Neural progenitor cell (in vitro differentiated cells): ENCODE measurements at places on chromosomes 5 and 9.
A peak's percentile ranks its signal among the peaks of the same experiment; 100 is the strongest.

DNA sequence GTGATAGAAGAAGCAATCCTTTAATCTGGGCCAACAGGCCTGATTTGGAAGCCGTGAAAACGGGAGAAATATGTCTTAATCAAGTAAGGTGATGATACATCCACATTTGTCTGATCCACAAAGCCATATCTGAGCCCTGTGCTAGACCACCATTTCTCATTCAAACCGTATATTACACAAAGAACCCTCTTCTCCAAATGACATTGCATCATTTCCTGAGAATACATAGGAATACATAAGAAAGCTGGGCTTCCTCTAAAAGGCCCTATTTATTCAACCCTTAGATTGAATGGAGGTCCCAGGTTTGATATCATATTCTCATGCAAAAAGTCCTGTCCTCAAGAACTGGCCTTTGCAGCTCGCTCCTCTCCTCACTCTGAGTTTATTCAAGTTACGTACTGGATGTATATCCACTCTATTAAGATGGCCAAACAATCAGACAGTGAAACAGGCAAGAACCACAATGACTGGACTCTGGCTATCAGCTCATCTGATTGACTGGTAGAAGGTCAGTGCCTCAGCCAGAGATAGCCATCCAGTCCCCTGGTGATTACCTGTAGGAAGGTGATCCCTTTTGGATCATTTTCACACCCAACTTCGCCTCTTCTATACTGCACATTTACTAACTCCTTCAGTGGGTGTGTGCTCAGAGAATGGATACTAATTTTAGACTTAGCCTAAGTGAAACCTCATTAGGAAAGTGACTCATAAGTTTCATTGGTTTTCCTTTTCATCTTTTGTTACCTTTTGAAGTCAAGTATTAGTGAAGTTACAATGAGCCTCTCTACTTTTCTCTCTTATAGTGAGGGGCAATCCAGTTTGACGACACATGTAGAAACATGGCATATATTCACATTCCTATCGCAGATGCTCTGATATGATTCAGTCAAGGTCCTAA is 167.6 kb upstream of the WWC1 start:
- DNase-seq: no peak

DNA sequence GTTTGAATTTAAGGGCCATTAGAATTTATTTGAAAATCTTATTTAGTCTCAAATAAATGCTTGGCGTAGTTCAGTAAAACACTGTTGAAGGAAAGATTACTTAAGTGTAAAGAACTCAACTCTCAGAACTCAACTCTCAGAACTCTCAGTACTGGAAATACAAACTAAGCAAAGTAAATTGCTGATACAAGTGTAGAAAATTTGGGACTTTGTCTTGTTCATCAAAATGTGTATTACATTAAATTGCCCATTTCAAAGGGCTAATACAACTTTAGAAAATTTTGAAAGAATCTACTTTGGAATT is 99.4 kb downstream of the CSNK1G3 start:
- DNase-seq: no peak

GRCh38 chr5:154442801-154443200 is 3.0 kb upstream of the SAP30L start:
- DNase-seq: no peak

- no peak for DNase-seq
Observed at GRCh38 chr9:94979904-94980507, 253.5 kb downstream of the AOPEP start.

DNA sequence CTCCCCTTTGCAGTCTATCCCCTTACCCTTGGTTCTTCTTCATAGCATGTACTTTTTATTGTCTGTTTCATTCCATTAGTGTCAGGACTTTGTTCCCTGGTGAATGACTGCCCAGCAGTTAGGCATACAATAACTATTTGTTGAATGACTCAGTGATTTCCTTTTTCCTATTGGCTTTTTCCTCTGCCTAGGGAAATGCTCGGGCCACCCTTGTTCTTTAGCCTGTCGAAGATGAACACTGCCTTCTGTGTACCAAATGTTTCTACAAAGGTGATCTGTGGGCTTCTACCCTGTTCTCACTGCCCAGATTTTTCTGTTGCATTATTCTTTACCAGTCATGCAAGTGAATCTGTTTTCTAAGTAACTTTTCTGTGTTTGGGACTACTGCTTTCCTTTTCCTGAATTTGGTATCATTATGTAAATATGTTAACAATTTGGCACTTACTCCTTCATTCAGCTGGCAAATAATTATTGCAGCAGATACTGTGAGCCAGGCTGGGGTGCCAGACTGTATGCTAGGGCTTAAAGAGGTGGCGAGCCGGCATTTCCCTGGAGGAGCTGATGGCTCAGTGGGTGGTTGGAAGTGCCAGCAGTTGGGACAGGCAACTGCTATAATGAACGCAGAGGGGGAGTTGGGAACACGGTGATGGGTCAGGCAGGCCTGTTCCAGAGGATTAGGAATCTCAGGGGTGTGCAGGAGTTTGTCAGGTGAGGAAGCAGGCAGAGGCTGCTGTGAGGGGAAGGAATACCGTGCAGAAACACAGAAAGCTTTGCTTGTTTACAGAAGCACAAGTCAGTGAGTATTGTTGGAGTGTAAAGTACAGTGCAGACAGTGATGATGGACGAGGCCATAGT is 30.6 kb downstream of the KDM4C start:
- peak; percentile 40 for DNase-seq

DNA sequence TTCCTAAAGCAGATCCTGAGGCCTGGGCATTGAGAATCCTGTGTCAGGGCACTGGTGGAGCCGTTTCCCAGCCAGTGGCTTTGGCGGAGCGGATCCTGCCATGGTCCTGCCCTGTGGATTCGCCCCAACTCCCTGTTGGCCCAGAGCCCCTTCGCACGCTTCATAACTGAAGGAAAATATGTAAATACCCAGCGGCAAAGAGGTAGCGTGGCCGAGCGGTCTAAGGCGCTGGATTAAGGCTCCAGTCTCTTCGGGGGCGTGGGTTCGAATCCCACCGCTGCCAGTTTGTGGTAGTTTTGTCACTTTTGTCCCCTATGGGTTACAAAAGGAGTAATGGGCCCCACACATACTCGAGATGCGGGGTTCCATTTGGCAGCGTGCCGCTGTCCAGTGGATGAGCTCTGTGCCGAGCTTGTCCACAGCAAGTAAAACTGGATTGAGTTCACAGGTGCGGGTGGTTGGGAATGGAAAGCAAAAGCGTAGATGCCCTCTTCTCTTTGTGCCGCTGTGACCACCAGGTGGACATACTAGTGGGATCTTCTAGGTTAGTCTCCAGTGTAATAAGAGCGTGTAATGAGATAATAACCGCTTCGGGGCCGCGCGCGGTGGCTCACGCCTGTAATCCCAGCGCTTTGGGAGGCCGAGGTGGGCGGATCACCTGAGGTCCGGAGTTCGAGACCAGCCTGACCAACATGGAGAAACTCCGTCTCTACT is 17.3 kb downstream of the TRIM7 start:
- peak; percentile 84 for DNase-seq

- no peak for DNase-seq
Observed at GRCh38 chr9:4760122-4760521, 19.1 kb upstream of the AK3 start.

DNA sequence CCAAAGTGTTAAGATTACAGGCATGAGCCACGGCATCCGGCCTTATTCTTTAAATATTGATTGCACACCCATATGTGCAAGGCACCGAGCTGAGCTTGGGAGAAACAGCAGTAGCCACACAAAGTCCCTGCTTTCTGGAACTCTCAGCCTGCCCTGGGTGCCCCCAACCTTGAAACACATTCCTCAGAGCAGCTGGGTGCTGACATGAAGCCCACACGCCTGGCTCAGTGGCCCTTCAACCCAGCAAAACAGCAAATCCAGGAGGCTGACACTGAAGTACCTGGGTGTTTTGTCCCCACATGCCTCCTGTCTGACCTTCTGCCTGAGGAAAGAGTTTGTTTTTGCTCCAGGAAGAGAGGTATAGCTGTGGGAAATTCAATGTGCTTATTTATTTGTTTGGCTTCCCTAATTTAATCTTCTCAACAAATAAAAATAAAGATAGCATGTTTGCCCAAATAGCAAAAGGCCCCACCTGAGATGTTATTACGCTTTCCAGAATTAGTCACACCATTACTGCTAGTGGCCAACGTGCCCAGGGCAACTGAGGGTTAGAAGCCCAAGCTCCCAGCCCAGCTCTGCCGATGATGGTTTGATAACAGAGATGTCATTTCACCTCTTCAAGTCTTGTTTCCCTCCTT is 13.4 kb upstream of the TCOF1 start:
- DNase-seq: no peak

- DNase-seq: no peak
Observed at GRCh38 chr9:96279932-96280331, 22.0 kb downstream of the HSD17B3 start.

DNA sequence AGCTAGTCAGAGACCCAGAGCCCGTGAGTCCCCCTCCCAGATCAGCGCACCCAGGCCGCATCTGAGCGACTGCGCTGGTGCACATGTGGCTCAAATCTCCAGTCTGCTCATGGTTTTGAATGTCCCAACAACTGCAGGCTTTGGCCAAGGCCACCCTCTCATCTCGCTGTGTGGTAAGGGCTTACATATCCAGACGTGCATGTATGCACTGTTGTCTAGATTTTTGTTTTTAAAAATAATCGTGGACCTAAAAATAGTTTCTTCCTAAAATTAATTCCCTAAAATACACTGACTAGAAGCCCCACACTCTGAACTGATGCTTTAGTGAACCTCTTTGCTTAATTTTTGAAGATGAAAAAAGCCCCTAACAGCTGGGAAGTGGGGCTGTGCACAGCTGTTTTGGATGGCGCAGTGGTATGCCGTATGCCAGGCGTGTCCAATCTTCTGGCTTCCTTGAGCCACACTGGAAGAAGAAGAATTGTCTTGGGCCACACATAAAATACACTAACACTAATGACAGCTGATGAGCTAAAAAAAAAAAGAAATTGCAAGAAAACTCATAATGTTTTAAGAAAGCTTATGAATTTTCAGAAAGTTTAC is 143.0 kb upstream of the LHFPL2 start:
- DNase-seq: no peak

GRCh38 chr5:147437161-147437596 is 72.7 kb downstream of the DPYSL3 start:
- peak; percentile 69 for DNase-seq

DNA sequence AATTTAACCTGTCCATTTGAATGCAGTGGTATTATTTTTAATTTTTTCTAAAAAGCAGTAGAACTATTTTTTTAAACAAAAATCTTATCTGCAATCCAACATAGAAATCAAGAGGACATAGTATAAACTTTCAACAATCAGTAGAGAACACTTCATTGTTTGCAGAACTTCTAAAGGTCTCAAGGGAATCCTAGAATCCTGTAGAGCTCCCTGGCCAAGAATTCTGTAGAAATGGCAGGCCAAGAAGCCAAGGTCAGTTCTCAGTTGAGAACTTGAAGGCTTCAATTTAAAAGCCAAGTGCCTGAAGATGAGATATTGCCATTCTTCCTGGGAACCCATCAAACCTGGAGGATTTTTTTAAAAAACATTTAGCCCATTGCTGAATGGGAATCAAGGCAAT is 199.2 kb upstream of the KLF4 start:
- no peak for DNase-seq

- DNase-seq: no peak
Observed at GRCh38 chr5:80977764-80978163, 17.6 kb downstream of the RASGRF2 start.

DNA sequence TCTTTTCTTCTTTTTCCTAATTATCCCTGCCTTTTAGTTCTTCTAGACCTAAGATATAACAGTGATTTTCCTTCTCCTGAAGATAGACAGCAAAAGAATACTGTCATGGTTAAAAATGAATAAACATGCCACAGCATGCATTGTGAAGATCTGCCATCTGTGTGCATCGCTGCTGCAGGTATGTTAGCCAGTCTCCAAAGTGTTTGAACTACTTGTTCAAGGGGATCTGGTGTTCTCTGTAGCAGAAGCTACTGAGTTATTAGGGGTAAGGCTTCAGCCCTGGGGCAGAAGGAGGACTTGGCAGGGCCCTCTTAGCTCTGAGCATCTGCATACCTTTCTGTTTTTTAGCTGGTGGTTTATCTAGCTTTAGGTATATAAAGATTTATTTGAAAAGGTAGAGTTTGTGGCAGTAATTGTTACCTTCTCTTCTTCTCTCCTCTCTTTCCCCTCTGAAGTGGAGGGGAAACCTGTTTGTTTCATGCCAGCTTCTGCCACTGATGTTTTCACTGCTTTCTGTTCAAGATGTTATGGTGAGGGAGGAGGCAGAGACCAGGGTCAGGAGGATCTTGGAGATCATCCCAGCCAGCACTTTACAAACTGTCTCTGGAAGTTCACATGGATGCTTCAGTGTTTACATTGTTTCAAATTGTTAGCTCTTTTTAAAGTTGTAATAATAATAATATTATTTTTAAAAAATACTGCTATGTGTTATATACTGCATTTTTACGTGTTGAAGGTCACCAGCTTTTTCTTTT is 25.2 kb downstream of the GALNT10 start:
- DNase-seq: no peak

GRCh38 chr9:28899267-28899666 is 1326.0 kb upstream of the C9orf72 start:
- no peak for DNase-seq

DNA sequence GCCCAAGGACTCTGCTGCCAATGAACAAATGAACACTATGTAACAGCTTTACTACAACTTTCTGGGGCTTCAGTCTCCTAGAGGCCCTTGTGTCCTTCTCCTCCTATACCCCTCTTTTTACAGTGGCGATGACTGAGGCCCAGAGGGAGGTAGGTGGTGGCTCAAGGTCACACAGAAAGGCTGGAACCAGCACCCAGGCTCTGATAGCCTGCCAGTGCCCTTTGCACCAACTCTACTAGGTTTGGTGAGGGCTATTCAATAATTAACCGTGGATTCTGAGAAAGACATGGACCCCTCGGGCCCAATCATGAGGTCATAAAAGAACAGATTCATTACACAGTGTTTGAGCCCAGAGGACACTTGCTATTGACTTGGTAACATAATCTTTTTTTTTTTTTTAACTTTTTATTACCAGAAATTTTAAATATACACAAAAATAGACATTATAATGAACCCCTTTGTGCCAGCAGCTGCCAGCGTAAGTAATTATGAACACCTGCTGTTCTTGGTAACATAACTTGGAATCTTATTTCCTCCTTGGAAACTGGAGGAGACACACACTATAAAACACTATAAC is 6.1 kb upstream of the ALDH1B1 start:
- no peak for DNase-seq

DNA sequence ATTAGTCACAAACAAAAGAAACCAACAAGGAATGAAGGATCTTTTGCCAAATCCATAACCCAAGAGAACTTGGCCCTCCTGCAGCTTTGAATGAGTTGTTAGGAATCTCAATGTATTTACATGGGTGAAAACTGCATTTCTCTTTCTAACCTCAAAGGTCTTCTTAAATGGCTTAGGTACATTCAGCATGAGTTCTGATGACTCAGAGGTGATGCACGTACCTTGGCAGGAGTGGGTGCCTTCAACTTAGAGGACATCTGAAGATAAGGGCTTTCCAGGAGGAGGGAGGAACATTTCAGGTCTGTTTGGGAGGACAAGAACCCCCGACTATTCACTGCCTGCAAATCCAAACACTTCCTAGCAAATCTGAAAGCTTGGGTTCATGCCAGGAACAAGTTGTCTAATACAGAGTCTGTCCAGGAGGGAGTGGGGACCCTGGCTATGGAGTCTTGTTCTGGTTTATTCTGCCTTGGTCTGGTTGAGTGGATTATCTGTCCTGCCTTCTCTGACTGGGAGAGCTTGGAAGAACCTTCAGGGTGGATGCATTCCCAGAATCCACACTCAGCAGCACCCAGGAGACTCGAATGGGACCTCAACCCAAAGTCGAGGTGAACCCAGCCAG is 65.7 kb downstream of the IRX2 start:
- DNase-seq: no peak
